H9 (cell line): ENCODE measurements at places on chromosomes 6 and 20. TPM values are rescaled to one million over a fixed set of nuclear protein-coding genes. Genes with fewer than 3 reads are reported as not detected.

DNA sequence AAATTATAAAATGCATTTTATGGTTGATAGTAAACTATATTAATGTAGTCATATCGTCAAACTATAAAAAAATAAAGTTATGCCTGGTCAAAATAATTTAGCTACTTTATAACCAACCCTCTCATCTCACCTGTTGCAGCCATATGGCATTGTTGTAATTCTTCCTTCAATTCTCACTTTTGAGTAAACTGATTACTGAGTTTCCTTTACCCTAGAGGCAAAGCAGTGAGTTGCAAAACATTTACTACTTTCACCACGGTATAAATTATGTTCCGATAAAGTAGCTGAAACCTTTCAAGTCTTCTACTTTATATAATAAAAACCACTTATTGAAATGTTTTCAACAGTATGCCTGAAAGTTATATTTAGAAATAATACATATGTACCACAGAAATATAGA, 113.8 kb downstream of the AHI1 start:
- no peaks in the 10 kb centered on the region for H3K4me1 ChIP-seq
- no peaks in the 10 kb centered on the region for H3K27me3 ChIP-seq
- DNase-seq: no peak
- no peak overlapping the region for H3K27ac ChIP-seq
- no peak overlapping the region for H3K4me3 ChIP-seq
- H3K36me3 ChIP-seq: no peaks in the 10 kb centered on the region

GRCh38 chr6:121426686-121427085, 8.8 kb upstream of the GJA1 start:
- no peak overlapping the region for H3K4me3 ChIP-seq
- H3K36me3 ChIP-seq: no peaks in the 10 kb centered on the region
- no peaks in the 10 kb centered on the region for H3K27me3 ChIP-seq
- H3K4me1 ChIP-seq: no peaks in the 10 kb centered on the region

DNA sequence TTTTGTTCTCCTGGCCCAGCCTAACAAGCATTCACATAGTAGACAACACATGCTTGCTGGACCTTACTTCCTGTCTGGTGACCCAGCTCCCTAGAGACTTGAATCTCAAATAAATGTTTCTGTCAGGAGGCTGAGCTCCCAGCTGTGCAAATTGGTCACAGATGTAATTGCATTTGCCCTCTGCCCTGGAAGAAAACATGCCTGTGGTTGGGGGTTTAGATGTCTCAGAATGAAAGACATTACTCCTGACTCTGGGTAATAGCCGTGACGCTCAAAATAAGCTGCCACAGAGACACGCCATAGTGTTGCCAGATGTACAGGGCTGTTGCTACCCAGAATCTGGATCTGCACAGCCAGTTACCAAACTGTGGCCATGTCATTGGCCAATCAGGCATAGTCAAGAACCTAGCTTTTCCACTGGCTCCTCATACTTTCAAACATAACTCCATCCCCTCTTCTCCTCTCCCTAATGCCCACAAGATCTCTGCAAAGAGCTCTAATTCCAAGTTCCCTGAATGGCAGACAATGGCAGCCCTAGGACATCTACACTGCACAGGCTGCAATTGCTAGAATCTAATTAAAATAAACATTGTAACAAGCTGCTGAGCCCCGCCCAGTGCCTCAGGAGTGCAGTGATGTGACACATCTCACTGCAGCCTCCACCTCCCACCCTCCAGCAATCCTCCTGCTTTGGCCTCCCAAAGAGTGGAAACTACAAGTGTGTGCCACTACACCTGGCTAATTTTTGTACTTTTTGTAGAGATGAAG, 32.8 kb upstream of the GMPR start:
- no peak for DNase-seq
- no peaks in the 10 kb centered on the region for H3K4me1 ChIP-seq
- no peaks in the 10 kb centered on the region for H3K36me3 ChIP-seq
- no peak overlapping the region for H3K27ac ChIP-seq
- no peak overlapping the region for H3K4me3 ChIP-seq
- H3K27me3 ChIP-seq: no peaks in the 10 kb centered on the region

DNA sequence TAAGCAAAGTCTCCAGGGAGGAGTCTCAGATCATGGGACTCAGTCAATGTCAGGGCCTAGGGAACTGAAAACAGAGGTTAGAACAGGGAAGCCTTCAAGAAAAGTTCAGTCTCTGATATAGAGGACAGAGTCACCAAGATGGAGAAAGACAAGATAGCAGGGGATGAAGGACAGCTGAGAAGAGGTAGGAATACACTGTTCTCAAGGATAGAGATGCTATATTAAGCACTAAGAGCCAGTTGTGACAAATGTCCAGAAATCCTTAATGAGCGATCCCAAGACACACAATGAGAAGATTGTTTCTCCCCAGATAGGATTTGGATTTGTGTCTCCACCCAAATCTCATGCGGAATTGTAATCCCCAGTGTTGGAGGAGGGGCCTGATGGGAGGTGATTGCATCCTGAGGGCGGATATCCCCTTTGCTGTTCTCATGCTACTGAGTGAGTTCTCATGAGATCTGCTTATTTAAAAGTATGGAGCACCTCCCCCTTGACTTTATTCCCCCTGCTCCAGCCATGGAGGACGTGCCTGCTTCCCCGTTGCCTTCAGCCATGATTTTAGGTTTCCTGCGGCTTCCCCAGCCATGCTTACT, 168.2 kb downstream of the AKAP7 start:
- H3K4me1 ChIP-seq: peaks cover 2% of the 10 kb centered on the region; the same call in 1 of the 2 replicates
- H3K27ac ChIP-seq: no peak overlapping the region
- no peaks in the 10 kb centered on the region for H3K27me3 ChIP-seq
- DNase-seq: peak; percentile 64

DNA sequence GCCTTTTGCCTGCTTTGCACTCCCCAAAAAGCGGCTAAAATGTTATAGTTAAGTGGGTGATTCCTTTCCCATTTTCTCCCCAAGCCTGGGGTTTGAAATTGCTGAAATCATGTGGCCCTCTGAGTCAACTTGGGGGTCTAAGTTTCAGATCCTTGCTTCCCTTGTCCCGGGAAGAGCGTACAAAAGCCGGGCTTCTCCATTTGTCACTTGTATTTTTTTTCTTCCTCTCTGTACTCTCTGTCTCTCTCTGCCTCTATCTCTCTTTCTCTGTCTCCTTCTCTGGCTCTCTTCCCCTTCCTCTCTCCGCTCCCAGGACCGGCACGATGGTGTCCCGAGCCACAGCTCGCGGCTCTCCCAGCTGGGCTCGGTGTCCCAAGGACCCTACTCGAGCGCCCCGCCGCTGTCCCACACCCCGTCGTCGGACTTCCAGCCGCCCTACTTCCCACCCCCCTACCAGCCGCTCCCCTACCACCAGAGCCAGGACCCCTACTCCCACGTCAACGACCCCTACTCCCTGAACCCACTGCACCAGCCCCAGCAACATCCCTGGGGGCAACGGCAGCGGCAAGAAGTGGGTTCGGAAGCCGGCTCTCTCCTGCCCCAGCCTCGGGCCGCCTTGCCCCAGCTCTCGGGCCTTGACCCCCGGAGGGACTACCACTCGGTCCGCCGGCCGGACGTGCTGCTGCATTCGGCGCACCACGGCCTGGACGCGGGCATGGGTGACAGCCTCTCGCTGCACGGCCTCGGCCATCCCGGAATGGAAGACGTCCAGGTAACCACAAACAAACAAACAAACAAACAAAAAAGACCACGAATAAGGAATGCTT, 4.6 kb downstream of the TFAP2B start:
- DNase-seq: peak; percentile 46
- H3K27me3 ChIP-seq: peaks cover 91% of the 10 kb centered on the region
- H3K4me1 ChIP-seq: peaks cover 6% of the 10 kb centered on the region
- no peak overlapping the region for H3K27ac ChIP-seq
- no peaks in the 10 kb centered on the region for H3K36me3 ChIP-seq

DNA sequence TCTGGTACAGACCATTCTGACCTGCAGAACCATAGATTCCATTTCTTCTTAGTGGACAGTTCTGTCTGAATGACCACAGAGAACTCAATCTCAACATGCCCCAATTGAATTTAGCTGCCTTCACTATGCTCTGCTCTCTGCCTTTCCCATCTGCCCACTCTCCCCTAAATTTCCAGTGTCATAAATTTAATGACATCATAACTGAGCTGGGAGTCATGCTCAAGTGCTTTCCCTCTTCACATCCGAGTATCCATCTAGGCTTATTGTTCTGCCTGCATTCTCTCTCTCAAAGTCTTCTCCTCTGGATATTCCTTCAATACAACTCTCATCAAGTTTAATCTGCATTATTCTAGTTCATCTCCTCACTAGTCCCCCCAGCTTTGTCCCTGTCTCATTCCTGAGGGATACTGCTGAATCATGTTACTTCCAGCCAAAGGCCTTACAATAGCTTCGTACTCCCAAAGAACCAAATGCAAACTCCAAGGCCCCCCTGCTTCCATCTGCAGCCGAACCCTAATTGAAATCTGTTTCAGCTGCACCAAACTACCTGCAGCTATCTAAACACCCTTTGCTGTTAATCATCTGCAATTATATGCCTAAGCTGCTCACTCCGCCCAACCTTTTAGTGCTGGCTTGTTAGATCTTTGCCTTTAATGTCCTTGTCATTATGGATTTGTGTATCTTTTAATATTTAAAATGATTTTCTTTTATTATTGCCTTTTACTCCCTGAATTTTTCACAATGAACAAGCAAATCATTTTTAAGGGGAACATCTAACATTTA, 46.1 kb downstream of the SLC35B3 start:
- no peak for DNase-seq
- no peaks in the 10 kb centered on the region for H3K27me3 ChIP-seq
- no peak overlapping the region for H3K4me3 ChIP-seq

DNA sequence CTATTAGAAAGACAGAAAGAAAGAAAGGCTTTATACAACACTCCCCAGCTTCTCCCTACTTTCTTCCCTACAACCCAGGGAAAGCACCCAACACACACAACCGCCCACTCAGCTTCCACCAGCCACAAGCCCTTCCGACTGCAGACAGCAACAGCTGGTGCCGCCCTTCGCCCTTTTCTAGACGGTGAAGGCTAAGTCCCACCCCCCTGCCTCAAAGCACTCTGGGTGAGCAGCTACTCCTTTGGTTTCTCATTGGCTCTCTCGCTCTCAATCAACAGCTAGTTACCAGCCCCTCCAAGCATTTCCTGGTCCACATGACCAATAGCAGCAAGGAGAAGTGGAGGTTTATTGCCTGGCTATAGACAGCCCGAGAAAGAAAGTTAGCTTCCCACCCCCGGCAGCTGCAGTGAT, 230.1 kb upstream of the MOCS1 start:
- no peak overlapping the region for H3K4me3 ChIP-seq
- no peak overlapping the region for H3K27ac ChIP-seq
- peak; percentile 52 for DNase-seq
- H3K36me3 ChIP-seq: no peaks in the 10 kb centered on the region; the same call in 2 of the 3 replicates
- no peaks in the 10 kb centered on the region; the same call in 1 of the 2 replicates for H3K4me1 ChIP-seq

DNA sequence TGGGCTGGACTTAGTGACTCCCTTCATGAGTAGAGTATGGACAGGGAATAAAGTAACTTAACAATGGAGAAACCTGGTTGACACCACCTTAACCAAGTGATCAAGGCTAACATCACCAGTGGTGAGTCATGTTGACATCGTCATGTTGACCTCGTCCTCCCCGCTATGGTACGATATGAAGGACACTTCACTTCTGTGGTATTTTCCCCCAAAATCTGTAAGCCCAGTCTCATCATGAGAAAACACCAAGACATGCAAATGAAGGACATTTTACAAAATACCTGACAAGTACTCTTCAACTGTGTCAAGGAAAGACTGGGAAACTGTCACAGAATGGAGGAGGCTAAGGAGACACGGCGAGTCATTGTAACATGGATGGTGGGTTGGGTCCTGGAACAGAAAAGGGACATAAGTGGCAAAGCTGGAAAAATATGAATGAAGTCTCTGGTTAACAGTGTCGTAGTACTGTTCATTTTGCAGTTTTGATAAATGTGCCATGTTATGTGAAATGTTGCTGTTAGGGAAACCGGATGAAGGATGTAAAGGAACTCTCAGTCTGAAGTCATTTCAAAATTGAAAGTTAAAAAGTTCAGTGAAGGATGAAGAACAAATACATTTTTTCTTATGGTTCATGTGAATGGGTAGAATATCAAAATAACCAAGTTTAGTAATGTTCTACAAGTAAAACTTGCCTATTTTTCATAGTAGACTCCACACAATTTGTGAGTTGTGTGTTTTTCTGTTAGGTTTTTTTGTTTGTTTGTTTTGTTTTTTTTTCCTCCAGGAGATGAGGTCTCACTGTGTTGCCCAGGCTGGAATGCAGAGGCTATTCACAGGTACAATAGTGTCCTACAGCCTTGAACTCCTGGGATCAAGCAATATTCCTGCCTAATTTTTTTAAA, 247.5 kb downstream of the TMEM242 start:
- H3K4me1 ChIP-seq: peaks cover 5% of the 10 kb centered on the region; the same call in 1 of the 2 replicates
- no peak for DNase-seq
- H3K27me3 ChIP-seq: no peaks in the 10 kb centered on the region
- H3K36me3 ChIP-seq: no peaks in the 10 kb centered on the region; the same call in 1 of the 2 replicates

DNA sequence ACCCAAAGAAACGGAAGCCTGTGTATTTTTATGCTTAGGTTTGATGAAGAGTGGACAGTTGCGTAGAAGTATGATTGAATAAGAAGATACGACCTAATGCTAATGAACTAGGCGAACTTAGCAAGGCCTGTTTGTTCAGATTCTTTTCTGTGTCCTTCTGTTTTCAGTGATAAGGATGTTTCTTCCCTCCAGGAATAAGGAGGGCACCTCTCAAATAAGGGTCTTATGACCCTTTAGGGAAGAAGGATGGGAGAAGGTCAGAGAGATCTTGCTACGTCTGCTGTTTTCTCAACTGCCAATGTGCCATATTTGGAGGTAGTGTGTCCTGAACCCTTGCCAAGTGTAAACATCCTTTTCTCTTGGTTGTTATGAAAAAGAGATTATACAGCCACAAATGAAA, 524.8 kb downstream of the UTRN start:
- no peak for DNase-seq
- no peak overlapping the region for H3K27ac ChIP-seq
- no peaks in the 10 kb centered on the region for H3K4me1 ChIP-seq
- no peaks in the 10 kb centered on the region for H3K27me3 ChIP-seq

DNA sequence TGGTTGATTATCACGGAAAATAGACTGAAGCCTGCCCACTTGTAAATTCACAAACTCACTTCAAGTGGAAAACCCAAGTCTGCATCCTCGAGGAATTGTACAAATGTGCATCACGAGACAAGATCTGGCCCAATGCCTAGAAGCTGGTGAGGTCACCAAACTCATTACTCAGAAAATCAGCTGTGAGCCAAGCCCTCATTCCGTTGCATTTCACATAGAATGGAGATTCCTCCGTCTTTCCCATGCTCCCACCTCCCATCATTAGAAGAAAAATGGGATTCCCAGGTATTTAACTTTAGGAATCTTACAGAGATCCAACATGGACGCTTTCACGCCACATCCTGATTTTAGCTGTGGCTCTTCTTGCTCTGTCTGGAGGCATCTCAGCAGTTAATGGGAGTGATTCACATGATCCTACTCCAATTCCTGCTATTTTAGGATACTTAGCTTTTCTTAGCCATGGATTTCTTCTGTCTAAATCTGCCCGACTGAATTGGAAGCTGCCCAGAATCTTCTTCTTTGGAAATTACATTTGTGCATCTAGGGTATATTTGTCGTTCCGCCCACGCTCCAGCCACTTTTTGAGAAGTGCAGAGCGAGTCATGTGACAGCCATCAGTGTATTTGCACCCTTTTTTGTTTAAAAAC, 68.7 kb upstream of the STMND1 start:
- H3K36me3 ChIP-seq: peaks cover 3% of the 10 kb centered on the region; the same call in 1 of the 2 replicates
- H3K4me3 ChIP-seq: no peak overlapping the region
- H3K27ac ChIP-seq: no peak overlapping the region
- DNase-seq: no peak
- H3K4me1 ChIP-seq: no peaks in the 10 kb centered on the region

GRCh38 chr6:130453230-130453629, 87.4 kb downstream of the TMEM200A start:
- no peak for DNase-seq
- H3K4me1 ChIP-seq: no peaks in the 10 kb centered on the region
- no peaks in the 10 kb centered on the region for H3K27me3 ChIP-seq

The LMBRD1 gene
- 16.9 and 17.0 TPM in 2 replicates for total RNA-seq

The TRDN gene
- 10.4 and 10.6 TPM in 2 replicates for total RNA-seq

The LGSN gene
- total RNA-seq: 0.13 and 0.22 TPM in 2 replicates

The BACH2 gene
- total RNA-seq: 2.0 and 2.6 TPM in 2 replicates

The SMIM26 gene
- 66.5 and 75.9 TPM in 2 replicates for total RNA-seq
